ENCODE measurements at places on chromosomes 11 and 22. TPM values are rescaled to one million over a fixed set of nuclear protein-coding genes. Genes with fewer than 3 reads are reported as not detected.

GRCh38 chr11:6771926-6772893 is at the start of gene OR2AG2:
OR2AG2 (minus strand) TSS chr11:6771976; CDS start chr11:6768957, 3,019 bp downstream.
- DNase-seq: no peak

DNA sequence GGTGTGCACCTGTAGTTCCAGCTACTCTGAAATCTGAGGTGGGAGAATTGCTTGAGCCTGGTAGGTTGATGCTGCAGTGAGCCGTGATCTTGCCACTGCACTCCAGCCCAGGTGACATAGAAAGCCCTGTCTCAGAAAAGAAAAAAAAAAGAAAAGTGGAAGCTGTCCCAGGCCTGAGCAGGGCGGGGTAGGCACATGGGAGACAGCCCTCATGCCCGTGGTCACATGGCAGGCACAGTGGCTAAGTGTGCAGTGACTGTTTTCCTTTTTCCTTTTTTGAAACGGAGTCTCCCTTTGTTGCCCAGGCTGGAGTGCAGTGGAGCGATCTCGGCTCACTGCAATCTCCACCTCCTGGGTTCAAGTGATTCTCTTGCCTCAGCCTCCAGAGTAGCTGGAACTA is 7.8 kb downstream of the OTUB1 start:
- DNase-seq: peak; percentile 62

Gene MIAT
- total RNA-seq: 6.8 TPM

GRCh38 chr22:45452565-45453379 is 39.3 kb downstream of the RIBC2 start:
- no peak for DNase-seq

DNA sequence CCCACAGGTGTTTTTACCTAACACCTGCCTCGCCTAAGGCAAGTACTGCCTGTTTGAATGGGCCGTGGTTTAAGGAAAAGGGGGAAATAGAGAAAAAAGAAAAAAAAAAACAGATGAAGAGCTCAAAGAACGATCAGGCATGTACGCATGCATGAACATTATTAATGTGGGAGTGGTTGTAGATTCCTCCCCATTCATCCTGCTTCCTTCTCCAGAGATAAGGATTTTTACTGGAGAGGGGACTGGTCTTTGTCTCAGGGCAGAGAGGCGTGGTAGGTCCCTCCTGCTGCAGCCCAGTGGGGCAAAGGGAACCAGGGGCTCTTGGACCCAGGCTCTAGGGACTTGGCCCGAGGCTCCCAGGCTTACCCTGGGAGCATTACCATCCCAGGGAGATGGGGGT is 23.1 kb downstream of the RPS6KA4 start:
- no peak for DNase-seq

GRCh38 chr22:45994491-45995404 is 17.8 kb upstream of the WNT7B start:
- peak; percentile 87 for DNase-seq

GRCh38 chr11:111796696-111797095 is 30.5 kb upstream of the PPP2R1B start:
- DNase-seq: no peak

Gene PRR5
- total RNA-seq: 9.6 TPM

- DNase-seq: no peak
Measured at GRCh38 chr22:48070083-48070482, 1307.6 kb downstream of the TBC1D22A start.

DNA sequence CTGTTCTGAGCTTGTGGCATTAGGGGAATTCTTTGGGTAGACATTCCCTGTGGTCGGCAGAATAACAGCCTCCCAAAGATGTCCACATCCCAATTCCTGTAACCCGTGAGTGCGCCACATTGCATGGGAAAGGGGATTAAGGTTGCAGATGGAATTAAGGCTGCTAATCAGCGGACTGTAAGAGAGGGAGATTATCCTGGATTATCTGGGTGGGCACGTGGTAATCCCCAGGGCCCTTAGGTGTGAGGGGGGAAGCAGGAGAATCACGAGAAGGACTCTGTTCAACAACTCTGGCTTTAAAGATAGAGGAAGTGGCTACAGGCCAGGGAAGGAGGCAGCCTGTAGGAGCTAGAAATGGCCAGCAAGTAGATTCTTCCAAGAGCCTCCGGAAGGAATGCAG is 16.0 kb downstream of the CACNG2 start:
- DNase-seq: no peak

GRCh38 chr11:87290304-87290922 is 252.7 kb downstream of the TMEM135 start:
- DNase-seq: no peak

Gene GPHA2
- not detected for total RNA-seq

Gene NRXN2
- total RNA-seq: 1.7 TPM

GRCh38 chr22:49961601-49962011 is 1.0 kb downstream of the PIM3 start:
- DNase-seq: peak; percentile 57

Gene THY1
- 7.5 TPM for total RNA-seq

- DNase-seq: peak; percentile 48
Measured at GRCh38 chr22:50317178-50317577, 9.6 kb downstream of the DENND6B start.

DNA sequence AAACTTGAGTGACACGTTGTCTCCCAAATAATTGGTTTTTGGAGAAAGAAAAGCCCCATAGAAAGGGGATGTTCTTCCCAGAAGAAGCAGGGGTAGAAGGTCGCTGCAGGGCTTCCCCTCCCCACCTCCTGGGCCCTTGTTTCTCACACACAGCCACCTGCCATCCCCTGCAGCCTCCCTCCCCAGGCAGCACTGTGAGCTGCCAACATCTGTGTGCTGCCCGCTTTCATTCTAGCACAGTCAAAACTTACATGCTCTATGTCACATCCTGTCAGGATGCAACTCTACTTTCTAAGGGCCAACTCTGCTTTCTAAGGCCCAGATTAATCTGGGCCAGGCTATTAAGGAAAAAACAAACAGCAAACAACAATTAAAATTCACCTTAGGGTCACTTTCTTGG is 309.4 kb upstream of the ZC3H12C start:
- DNase-seq: no peak

Gene PDE2A
- total RNA-seq: 19.5 TPM

DNA sequence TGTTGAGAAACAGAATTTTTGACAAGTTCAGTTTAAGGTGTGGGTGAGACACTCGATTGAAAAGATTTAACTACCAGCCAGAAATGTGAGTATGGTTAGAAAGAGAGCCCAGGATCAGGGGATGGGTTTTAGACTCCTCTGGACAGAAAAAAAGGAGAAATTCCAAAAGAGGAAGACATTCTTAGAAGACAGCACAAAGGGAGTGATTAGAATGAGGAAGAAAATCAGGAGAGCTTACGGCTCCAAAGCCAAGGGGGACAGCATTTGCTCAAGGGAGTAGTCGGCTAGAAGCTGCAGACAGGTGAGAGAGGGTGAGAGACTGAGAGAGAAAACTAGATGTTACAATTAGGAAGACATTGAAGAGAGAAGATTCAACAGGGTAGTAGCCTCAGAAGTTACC is 166.1 kb downstream of the ADAMTS15 start:
- DNase-seq: no peak

DNA sequence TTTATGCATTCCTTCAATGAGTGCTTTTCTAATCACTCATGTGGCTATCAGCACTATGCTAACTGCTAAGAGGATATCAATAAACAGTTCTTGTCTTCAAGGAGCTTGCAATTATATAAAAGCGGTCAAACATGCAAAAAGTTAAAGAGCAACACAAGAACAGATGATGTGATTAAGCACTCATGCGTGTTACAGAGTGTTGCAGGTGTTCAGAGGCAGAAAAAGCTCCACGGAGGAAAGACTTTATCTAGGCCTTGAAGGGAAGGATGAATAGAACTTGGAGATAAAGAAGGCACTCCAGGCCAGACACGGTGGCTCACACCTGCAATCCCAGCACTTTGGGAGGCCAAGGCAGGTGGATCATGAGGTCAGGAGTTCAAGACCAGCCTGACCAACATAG is 13.6 kb downstream of the CD3E start:
- no peak for DNase-seq

DNA sequence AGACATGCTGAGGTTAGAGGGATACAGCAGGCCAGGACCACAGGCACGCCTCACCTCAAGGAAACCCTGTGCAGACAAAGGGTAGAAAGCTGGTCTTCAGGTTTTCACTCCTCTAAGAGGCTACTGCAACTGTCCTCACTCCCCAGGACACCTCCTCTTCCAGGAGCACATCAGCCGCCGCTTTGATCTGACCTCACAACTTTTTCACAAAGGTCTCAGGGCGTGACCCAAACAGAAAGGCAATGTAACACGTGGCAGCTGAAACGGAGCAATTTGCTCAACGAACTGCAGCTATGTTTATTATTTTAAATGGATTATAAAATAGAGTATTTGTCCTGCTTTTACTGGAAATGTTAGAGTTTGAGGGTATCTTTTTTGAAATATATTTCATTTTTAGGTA is 46.1 kb downstream of the LARGE1 start:
- no peak for DNase-seq

DNA sequence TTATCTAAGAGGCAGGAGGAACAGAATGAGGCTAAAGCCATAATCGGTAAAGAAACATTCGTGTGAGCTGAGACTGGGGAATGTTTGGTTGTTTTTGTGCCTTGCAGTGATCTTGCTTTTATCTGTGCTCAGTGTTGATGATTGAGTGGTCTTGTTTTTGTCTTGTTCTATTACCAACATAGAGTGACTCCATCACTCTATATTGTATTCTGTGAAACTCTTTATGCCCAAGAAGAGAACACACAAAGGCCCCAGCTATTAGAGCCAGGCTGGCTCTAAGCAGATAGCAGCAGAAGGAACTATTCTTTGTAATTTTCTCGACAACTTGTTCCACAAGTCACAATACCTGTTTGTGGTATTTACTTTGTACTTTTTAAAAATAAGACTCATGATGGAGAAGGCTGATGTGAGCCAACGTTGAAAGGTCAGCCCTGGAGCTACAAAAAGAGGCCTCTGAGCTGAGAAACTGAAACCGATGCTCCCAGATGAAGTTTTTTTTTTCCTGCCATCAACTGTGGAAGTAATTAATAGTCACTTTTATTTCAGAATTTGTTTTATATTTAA is 68.4 kb downstream of the LARGE1 start:
- DNase-seq: no peak

DNA sequence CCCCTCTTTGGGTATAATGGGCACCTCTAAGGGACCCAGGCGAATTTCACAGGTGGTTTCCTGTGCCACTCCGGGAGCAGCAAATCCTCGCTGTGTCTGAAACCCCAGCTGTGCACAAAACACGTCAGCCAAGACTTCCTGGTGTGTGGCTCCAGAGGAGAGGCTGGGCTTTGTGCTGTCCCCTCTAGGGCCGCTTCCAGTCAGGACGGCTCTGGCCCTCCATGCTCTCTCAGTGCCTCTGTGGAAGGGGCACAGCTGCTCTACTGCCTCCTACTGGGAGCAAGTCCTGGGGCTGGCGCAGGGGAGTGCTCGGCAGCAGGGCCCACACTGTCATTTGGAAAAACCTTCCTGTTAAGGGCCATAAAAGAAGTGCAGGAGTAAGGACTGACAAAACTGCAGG is 23.7 kb upstream of the ARFGAP3 start:
- no peak for DNase-seq

DNA sequence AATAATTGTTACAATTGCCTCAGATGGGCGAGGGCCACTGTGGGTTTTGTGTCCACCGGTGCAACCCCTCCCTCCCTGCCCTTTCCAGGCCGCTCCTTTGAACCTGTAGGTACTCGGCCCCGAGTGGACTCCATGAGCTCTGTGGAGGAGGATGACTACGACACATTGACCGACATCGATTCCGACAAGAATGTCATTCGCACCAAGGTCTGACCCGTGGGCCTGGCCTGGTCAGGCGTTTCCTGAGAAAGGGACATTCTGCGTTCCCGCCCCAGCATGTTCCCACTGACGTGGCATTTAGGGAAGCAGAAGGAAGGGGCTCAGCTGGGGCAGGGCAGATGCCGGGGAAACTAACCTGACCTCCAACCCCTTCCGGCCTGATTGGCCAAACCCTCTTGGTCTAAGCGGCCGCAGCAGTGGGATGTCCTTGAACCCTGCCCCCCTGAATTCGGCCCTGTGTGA is 10.1 kb downstream of the SIDT2 start:
- DNase-seq: peak; percentile 83

Gene TRIM22
- 224 TPM for total RNA-seq

GRCh38 chr22:46175631-46176030 is 25.3 kb downstream of the PPARA start:
- DNase-seq: no peak

DNA sequence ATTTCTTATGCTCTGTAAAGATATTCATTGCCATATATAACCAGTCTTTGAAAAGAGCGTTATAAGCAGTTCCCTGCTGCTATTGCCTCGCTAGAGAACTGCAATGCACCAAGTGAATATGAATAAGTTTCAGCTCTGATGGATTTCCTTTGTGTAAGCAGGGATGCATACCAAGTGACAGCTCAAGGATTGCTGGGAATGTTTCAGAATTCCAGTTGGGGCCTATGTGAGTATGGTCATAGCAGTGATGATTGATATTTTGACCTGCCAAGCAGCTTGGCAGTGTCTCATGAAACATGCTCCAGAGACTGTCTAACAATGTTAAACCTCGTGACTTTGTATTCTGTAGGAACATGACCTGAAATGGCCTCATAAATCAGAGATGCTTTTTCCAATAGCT is 312.6 kb downstream of the C11orf87 start:
- DNase-seq: no peak

GRCh38 chr11:25159341-25159740 is 662.5 kb downstream of the LUZP2 start:
- DNase-seq: no peak

DNA sequence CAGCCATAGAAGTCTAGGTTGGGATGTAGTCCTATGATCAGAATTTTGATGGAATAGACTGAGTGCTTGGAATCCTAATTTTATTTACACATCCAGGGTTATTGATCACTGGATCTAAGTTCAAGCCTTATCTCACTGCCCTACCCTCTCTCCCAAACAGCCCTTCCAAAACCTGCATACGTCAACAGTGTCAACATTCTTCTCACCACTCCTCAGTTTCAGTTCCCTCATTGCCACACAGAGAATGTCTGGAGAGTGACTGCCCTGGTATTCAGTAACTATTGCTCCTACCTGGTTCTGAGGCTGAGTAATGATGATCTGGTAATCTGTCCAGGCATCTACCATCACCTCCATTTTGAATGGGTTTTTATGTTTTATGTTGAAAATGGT is 60.0 kb downstream of the GLYATL1 start:
- no peak for DNase-seq

Gene PRODH
- 33.9 TPM for total RNA-seq

Gene CST6
- total RNA-seq: 11.0 TPM

GRCh38 chr11:47387944-47388696 is 9.8 kb upstream of the SPI1 start:
- peak; percentile 84 for DNase-seq

DNA sequence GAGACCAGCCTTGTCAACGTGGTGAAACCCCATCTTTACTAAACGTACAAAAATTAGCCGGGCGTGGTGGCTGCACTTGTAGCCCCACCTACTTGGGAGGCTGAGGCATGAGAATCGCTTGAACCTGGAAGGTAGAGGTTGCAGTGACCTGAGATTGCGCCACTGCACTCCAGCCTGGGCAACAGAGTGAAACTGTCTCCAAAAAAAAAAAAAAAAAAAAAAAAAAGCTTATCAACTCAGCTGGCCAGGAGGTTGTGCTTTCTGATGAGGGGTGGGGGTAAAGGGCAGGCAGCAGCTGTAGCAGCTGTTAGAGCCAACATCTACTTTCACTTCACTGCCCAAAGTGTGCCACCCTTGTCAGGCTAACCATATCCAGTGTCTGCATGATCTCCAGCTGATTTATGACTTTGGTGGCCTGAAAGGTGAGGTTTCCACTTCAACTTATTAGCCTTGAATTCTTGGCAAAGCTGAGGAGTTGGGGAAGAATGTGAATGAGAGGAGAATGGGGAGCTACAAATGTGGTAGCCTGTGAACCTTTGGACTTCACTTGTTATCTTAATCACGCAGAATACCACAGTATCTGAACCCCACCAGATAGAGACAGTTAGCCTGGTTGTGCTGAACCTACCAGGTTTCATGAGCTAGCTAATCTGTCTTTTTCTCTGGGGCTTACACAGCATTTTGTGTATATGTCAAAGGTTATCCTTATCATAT is 19.6 kb downstream of the RNF121 start:
- DNase-seq: no peak
